ENCODE measurements at places on chromosomes 3 and 15.
A peak's percentile ranks its signal among the peaks of the same experiment; 100 is the strongest.

- peak; percentile 74 for DNase-seq
Observed at GRCh38 chr3:100226712-100227429, 33.9 kb upstream of the TBC1D23 start.

DNA sequence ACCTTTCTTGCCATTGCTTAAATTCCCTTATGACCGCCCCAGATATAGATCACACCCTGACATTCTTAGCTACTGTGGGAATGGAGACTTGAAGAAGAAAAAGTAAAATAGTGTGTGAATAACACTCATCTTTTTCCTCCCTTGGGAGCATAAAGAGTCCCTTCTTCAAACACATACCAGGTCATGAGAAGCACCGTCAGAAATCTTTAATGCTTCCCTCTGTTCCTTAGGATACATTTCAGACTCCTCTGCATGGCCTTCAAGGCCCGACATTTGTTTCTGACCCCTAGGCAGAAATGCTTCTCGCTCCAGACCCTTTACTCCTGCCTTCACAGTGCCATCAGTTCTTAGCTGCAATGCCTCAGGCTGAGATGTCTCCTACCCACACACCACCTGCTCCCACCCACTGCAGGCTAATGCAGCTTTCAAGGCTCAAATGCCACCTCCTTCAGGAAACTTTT lies 143.8 kb upstream of the IL12A start:
- no peak for DNase-seq

- no peak for DNase-seq
Observed at GRCh38 chr15:81347910-81348309, 24.0 kb upstream of the STARD5 start.

GRCh38 chr15:39709941-39710340 lies 72.7 kb downstream of the FSIP1 start:
- no peak for DNase-seq

DNA sequence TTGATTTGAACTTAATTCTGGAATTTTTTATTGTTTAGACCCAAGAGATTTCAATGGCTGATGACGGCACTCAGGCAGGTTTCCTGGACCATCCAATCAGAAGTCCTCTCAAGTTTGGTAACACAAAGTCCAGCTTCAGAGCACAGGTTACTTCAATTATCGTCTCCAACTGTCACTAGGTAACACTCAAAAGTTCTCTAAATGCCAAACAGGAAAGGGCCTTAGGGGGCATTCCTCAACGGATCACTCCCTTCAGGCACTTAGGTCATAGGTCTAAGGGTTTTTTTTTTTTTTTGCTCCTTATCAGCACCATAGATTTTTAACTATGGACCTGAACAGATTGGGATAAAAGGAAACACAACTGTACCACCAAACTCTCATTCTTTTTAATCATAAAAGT lies 85.8 kb downstream of the MEIS2 start:
- DNase-seq: peak; percentile 47

GRCh38 chr15:69299943-69300588 lies 1.4 kb downstream of the PAQR5 start:
- no peak for DNase-seq

DNA sequence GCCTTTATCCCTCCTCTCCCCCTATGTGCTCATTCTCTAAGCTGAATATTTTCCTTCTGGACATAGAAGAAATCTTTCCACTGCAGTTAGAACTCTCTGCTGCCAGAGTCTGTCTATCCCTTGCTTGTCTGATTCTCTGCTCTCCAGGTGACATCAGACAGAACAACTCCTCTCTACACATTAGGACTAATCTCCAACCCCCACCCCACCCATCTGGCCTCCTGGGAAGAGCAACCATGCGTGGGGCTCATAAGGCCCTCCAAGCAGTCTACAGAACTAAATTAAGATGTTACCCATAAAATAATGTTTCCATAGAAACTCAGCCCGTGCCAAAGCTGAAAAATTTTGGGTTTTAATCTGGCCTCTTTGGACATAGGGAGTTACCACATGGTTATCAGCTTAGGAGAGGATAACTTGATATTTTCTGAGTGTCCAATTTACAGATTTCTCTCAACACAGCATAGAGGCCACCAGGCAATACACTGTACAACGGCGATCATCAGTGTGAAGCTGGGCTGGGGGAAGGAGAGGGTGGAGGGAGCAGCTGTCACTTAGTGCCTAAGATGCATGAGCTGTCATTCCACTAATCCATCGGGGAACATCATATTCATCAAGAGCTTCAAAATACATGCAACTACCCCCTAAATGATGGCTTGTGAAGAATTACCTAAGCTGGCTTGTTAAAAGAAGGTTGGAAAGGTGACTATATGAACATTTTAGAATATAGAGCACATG lies 199.4 kb downstream of the CLSTN2 start:
- DNase-seq: no peak

GRCh38 chr3:30098653-30099455 lies 507.5 kb upstream of the TGFBR2 start:
- DNase-seq: peak; percentile 37

- DNase-seq: no peak
Observed at GRCh38 chr3:51970606-51971300, 3.1 kb downstream of the ABHD14B start.

GRCh38 chr15:81053621-81054020 lies 52.9 kb downstream of the TLNRD1 start:
- DNase-seq: no peak

DNA sequence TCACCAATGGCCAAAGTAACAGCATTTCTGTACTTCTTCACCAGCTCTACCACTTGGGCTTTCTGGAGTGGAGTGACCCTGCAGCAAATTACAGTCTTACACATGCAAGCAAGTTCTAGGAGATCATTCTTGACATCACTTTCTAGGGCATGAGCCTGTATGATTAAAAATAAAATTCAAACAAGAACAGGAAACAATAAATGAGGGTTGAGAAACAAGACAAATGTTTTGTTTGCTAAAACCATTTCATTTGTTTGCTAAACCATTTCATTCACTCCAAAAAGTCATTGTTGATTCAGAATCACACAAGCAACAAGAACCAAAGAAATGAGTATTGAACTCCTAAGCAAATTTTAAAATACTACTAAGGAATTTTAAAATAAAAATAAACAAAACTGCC lies 220.9 kb downstream of the ATP8B4 start:
- no peak for DNase-seq

DNA sequence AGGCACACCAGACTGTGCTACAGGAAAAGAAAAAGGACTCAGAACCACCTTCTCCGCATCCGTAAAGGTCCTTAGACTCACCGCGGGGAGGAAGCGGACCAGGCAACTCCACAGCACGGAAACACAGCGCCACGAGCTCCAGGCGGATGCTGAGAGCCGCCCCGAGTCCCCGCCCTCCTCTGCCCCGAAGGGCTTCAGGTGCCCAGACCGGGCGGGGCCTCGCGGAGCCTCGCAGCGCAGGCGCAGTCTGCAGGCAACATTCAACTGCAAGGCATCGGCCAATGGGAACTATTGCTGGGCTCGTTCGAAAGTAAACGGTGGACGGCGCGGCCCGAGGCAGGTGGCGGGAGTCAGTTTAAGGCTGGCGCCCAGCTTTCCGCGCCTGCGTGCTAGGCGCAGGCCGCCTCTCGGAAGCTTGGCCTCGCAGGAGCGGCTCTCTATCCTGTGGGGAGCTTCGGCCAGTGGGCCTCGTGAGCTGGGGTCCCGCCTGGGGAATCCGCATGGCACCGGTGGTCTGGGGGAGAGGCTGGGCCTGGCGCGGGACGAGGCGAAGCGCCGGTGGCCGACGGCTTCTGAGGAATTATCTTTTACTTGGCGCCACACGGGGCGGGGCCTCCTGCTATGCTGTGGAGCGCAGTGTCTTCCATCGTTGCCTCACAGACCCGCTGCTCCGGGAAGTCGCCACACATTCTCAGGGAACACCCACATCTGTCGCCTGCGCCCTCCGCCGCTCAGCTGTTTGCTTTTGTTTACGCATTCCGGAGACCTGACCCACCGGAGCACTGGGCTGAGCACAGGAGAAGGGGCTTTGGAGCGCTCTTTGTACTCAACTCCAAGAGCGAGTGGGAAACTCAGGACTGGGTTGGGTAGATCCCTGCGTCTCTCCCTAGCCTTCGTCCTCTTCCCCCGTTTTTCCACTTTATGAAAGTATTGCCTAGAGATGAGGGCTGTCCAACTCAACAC lies at the start of gene TRIM59:
Gene TRIM59 (minus strand): TSS at position 151 of the 963 bp plus-strand sequence. CDS start 10,603 bp downstream, outside the sequence.
- DNase-seq: peak; percentile 95

DNA sequence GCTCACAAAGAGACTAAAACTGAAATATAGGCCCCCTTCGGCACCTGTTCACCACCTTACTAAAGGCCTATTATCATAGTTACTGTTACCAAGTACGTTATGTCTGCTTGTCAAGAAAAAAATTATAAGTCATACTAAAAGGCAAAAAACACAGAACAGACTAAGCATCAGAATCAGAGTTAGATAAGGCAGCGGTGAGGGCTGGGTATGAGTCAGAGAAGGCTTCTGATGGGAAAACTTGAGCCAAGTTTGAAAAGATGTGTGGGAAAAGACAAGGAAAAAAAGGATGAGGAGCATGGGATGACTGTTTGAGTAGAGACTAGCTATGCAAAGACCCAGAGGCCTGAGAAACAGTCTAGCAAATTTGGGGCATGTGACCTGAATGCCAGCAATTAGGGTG lies 387.2 kb upstream of the SGO1 start:
- DNase-seq: peak; percentile 50

- no peak for DNase-seq
Observed at GRCh38 chr3:72593881-72594397, 254.3 kb downstream of the SHQ1 start.

DNA sequence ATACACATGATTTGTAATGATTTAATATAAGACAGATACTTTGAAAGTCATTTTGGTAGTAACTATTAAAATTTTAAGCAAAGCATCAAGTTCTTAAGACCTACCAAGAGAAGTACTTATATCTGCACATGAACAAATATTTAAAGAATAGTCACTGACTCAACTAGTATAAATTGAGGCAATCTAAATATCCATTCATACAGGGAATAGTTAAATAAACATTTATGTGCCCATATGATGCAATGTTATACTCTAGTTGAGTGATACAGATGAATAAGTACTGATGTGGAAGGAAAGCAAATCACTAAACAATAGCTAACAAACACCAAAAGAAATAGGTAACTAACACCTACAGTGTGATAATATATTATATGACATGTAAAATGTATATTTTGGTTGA lies 527.7 kb downstream of the EPHA3 start:
- DNase-seq: no peak

DNA sequence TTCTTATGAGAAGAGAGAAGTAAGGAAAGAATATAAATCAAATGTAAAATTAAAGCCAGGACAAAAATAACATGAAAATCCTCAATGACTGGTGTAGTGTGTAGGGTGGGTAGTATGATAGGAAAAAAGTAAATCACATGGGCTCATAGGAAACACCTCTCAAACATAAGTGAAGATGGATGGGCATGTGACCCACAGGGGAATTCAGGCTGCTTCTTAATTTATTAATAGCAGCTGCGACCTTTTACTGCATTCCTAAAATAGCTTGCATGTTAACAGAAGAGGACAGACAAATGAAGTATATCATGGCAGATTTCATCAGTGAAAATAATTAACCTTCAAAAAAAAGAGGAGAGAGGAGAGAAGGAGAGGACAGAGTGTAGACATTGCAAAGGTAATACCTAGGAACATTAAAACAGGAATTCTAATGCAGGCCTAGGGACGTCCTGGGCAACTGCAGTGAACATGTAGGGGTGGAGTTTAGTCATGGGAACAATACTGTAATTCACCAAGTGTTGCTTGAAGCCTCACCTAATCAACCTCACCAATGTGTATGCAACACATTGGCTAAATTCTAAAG lies 132.9 kb downstream of the KCNMB2 start:
- DNase-seq: peak; percentile 40

- no peak for DNase-seq
Observed at GRCh38 chr3:196168808-196169391, 42.3 kb downstream of the ZDHHC19 start.

- no peak for DNase-seq
Observed at GRCh38 chr3:11390411-11391131, 118.4 kb downstream of the ATG7 start.
